ENCODE measurements at places on chromosomes 4 and X.

- no peak for DNase-seq
Measured at GRCh38 chrX:14641681-14642655, 112.6 kb downstream of the GLRA2 start.

DNA sequence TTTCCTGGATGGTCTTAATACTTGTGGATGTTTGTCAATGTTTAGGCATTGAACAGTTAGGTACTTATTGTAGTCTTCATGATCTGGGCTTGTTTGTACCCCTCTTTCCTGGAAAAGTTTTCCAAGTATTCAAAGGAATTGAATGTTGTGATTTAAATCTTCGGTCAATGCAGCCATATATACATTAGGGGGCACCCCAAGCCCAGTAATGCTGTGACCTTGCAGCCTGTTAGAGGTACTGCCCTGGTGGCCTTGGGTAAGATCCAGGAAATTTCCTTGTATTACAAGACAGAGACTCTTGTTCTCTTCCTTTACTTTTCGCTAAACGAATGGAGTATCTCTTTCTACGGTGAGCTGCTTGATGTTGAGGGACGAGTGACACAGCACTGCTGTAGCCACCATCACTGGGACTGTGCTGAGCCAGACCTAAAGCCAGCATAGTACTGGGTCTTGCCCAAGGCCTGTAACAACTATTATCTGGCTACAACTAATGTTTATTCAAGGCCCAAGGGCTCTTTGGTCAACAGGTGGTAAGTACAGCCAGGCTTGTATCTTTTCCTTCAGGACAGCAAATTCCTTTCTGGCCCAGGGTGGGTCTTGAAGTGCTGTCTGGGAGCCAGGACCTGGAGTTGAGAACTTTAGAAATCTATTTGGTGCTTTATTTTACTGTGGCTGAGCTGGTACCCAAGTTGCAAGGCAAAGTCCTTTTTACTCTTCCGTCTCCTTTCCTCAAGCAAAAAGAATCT is 118.3 kb upstream of the ATOH1 start:
- DNase-seq = no peak

GRCh38 chr4:40046311-40046980 is 10.2 kb upstream of the N4BP2 start:
- DNase-seq = no peak

- no peak for DNase-seq
Measured at GRCh38 chr4:183158062-183158461, 59.0 kb downstream of the WWC2 start.

GRCh38 chrX:42247241-42247640 is 323.9 kb upstream of the CASK start:
- DNase-seq = no peak

DNA sequence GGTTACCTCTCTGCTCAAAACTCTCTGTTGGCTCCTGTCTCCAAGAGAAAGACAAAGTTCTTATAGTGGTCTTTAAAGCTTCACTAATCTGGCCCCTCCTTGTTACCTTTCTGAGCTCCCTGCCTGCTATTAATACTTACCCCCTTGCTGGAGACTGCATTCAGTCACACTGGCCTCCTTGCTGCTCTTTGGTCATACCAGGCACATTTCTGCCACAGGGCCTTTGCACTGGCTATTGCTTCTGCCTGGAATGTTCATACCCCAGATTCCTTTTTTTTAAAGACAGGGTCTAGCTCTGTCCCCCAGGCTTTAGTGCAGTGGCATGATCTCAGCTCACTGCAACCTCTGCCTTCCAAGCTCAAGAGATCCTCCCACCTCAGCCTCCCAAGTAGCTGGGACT is 15.9 kb upstream of the RAB9A start:
- no peak for DNase-seq

GRCh38 chr4:139813881-139814280 is 148.3 kb downstream of the MGST2 start:
- DNase-seq = no peak

DNA sequence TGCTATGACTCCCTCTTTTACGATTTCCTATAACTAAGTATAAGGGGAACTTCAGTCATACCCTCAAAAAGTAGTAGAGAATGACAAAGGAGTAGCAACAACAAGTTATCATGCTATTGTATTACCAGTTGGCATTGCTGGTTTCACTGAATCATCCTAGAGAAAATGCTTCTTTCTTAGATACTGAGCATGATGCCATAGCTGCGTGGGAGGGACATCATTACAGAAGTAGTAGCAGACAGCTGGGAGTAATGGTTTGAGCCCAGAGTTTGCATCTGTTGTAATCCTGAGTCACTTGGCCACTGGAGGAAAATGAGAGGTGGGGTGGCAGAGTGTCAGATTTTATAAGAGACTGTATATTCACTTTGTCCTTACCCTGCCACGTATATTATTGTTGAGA is 38.6 kb downstream of the MTMR1 start:
- no peak for DNase-seq

DNA sequence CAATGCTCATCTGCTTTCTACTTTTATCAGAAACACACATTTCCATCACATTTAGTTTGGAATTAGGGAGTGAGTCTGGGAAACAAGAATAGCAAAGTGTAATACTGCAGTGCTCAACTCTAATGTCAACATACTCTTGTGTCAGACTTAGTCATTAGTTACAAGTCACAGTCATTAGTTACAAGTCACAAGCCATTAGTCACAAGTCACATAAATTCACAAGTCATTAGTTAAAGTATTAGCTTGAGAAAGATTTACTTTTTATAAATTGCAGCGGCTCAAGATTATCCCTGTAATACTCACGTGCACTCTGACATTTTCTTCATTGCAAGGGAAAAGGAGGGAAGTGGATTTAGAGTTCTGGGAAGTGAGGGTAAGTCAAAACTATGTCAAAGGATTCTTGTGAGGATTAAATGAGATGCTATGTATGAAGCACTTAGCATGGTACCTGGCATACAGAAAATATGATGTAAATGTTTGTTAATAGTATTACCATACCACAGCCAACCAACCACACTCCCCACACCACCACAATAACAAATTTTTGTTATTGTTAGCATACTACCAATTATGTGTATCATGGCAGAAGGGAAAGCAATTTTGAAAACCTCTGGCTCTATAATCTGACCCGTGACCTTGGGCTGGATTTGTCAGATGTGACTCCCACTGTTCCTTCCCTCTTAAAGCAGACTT is 116.6 kb downstream of the ARHGAP24 start:
- no peak for DNase-seq

DNA sequence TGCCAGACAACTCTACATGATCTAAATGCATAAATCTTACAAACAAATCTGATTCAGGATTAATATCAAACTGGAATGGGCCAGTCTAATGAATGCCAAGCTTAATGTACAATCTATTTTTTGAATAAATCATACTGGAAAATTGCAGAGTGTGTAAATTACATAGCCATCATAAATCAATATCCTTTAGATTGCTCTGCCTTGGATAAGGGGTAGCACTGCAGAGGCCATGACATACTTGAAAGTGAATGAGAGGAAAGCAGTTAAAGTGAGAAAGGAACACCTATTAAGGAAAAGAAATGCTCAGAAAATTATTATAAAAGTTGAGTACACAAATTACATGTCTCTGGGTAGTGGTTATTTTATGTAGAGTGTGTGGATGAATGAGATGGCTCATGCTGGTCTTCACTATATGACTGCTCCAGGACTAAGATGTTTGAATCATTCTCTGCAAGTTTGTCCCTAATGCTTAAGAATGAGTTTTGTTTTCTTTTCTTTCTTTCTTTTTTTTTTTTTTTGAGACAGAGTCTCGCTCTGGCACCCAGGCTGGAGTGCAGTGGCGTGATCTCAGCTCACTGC is 100.2 kb downstream of the ADGRL3 start:
- no peak for DNase-seq

DNA sequence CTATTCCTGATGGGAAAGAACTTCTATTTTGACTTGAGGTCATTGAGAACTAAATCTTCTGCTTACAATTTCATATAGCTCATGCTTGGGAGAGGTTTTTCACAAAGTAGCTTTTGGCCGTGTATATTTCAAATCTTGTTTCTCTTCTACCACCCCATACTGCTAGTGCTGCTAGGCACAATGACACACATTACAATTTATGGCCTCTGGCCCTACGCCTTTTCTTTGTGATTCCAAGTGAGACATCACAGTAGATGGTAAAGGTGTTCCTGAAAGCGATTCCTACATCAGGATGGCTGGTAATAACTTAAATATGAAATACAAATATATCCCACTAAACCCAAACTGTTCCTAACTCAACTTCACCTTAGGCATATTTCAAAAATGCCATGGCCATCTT is 101.1 kb downstream of the ATXN3L start:
- no peak for DNase-seq

DNA sequence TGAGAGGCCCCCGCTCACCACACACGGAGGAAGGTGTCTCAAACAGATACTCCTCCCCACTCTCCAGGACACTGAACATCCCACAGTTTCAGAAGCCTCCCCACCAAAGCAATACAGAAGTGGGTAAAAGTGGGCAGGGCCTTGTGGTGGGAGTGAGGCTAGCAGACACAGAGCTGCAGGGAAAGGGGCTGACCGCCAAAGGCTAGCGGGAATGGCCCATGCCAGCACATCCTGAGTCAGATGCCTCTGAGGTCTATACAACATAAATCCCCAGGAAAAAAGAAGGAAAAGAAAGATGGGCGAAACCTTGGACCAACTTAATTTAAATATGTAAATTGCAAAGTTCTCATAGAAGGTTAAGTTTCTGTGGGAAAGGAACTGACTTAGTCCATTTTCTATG is 21.9 kb upstream of the ARHGAP10 start:
- no peak for DNase-seq

DNA sequence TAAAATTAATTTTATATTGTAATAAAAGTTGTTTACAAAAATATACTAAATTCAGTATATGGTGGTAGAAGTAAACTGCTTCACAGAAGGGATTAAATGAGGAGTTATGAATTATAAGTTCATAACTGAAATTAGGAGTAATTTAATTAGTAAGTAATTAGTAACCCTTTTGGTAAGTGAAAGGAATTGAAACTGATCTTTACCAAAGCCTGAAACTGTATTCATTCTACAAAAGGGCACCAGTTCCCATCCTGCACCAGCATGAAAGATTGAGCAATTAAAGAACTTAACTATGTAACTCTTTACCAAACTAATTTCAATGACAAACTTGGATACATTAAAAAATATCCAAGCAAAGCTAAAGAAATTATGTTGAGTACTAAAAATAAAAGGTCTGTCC is 8.2 kb downstream of the MED14 start:
- no peak for DNase-seq

GRCh38 chr4:40254608-40255392 is 58.0 kb downstream of the RHOH start:
- no peak for DNase-seq

DNA sequence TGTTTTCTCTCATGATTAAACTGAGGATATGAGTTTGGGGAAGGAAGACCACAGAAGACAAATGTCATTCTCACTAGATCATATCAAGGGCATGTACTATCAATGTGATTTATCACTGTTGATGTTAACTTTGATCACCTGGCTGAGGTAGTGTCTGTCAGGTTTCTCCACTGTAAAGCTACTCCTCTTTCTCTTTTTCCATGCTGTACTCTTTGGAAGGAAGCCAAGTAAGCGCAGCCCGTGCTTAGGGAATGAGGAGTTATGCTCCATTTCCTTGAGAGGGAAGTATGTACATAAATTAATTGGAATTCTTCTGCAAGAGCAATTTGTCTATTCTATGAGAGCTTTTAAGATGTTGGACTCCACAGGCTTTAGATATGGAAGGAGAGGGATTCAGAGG is 4.0 kb upstream of the KANTR start:
- DNase-seq = no peak

DNA sequence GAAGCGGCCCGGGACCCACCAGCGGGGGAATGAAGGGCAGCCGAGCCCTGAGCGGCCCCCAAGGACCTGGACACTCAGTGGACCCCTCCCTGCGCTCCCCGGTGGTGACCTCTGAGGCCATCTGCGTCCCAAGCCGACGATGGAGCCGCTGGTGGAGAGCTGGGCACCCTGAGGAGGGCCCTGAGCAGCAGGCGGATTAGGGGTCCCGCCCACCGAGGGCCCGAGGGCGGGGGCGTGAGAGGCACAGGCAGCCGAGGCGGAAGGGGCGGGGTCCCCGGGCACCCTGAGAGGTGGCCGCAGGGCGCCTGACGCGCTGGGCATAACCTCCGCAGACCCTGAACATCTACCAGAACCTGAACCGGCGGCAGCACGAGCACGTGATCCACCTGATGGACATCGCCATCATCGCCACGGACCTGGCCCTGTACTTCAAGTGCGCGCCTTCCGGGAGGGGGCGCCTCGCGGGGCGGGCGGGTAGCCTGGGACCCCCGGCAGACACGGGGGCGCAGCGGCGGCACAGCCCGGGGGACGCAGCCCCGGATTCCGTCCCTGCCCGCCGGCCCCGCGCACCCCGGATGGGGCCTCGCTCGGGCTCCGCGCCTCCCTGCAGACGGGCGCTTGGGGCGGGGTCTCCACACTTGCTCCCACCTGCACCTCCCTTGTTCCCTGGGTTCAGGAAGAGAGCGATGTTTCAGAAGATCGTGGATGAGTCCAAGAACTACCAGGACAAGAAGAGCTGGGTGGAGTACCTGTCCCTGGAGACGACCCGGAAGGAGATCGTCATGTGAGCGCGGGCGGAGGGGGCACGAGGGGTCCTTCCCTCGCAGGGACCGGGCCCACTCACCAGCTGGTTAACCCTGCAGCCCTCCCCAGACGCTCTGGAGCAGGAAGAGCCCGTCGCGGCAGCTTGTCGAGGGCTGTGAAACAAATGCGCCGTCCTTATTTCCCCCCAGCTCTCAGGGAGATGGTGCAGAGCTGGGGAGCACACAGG is 10.3 kb downstream of the ATP5ME start:
- DNase-seq = peak; percentile 44

DNA sequence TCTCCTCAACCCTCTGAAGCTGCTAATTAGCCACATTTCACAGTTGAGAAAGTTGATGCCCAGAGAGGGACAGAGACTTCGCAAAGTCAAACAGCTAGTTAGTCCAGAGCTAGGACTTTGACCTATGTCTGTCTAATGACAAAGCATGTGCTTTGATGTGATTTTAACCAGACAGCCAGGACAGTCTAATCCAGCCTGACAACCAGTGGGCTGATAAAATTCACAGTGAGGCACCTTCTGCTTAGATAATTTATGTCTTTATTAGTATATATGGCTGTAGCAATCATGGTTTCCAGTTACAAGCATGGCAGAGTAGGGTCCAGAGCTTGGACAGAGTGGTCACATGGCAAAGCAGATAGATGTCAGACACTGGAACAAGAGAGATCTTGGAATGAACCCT is 133.6 kb upstream of the C1QTNF7 start:
- DNase-seq = no peak

DNA sequence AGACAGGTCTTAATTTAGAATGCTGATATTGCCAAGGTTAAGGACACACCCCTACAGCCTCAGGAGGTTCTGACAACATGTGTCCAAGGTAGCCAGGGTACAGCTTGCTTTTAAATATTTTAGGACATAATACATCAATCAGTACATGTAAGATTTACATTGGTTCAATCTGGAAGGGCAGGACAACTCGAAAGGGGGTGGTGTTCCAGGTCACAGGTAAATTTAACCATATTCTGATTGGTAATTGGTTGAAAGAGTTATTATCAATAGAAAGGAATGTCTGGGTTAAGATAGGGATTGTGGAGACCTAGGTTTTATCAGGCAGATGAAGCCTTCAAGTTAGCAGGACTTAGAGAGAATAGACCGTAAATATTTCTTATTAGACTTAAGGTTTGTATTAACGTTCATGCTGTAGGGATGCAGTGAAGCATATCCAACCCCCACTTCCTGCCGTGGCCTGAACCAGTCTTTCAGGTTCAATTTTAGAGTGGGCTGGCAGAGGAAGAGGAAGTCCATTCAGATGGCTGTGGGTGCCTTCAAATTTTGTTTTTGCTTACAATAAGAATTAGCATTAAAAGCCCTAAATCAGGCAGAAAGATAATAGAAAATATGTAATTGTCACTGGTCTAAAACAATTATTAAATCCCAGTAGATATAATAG is 136.5 kb upstream of the GALNTL6 start:
- no peak for DNase-seq

GRCh38 chr4:102500352-102500695 is 835 bp upstream of the NFKB1 start:
- DNase-seq = no peak
